Progenitor cell of endocrine pancreas (in vitro differentiated cells): ENCODE measurements at places on chromosomes 7 and 10.

DNA sequence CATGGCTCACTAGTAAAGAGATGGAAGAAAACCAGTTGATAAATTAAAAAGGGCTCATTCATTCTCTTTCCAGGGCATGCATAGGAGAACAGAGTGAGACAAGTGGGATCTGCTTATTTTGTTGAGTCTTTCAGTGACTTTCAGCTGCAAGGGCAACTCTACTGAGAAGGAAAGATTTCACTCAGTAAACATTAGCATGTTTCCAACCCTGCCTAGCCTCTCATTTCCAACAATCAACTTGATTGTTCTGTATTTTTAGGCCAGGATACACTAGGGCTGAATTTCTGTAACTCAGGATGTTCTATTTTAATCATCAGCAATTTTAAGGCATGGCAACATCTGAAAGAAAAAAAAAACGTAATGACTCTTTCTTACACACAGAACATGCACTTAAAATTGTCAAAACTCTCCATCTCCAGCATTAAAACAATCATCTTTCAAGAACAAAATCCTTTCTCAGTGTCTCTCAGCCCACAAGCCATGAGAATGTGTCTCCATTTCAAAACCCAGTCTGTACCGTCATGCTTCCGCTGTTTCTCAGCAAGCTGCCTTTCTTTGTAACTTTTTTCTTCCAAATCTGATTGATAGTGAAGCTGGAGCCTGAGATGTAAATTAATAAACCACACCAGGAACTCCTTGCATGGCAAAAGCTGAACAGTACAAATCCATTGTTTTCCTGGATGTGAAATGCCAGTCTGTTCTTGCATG, 147.2 kb upstream of the KLF14 start:
- no peak for DNase-seq

DNA sequence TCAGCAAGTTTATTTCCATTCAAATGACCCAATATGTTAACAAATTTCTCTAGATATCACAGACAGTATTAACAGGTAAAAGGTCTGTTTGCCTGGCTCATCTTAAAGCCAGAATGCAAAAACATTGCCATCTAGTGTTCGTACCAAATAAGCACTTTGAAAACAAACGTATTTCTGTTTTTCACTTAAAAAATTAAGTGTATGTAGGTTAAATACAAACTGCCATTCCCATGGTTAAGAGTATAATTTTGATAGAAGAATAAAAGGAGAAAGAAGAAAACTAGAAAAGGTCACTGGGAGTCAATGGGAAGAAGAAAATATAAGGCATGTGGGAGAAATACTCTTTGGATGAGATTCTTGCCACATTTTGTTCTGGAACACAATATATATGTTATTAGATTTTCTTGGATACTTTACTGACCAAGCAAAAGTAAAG, 51.0 kb downstream of the ORC5 start:
- DNase-seq, result no peak

- DNase-seq, result no peak
These were observed 53.3 kb downstream of the AKAP9 start for GRCh38 chr7:91993976-91994375.

DNA sequence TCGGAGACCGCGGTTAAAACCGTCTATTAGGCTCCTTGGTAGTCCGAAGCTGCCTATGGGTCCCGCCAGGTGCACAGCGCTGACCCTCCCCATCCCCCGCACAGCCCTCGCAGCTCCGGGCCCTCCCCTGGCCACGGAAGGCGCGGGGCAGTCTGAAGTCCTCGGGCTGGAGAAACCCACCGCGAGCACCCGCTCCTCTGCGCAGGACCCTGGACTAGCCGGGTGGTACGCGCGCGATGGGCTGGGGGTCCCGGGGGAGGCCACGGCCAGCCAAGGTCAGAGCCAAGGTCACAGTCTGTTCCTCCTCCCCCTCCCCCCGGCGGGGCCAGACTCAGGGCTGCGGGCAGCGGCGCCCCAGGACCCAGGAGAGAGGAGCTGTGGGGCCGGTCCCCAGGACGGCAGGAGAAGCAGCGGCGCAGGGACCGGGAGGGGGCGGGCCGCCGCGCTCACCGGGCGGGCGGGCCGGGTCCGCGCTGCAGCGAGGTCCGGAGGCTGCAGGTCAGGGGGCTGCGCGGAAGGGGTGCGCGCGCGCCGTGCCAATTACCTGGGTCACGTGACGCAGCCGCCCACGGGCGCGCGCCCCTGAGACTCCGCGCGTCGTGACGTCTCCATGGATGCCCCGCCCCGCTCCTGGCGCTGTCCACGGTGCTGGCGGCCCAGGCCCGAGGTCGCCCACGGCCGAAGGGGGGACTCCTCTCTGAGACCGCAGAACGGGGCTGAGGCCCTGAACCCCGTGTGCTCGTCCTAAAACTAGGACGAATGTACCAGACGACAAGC, at the start of gene OGDHL:
Gene OGDHL, minus strand, starts transcription at position 535 of the 777 bp plus-strand sequence. CDS start 3,731 bp downstream, outside the sequence.
- DNase-seq, result peak; percentile 88

GRCh38 chr10:98172073-98172472, 37.6 kb downstream of the R3HCC1L start:
- DNase-seq, result no peak

DNA sequence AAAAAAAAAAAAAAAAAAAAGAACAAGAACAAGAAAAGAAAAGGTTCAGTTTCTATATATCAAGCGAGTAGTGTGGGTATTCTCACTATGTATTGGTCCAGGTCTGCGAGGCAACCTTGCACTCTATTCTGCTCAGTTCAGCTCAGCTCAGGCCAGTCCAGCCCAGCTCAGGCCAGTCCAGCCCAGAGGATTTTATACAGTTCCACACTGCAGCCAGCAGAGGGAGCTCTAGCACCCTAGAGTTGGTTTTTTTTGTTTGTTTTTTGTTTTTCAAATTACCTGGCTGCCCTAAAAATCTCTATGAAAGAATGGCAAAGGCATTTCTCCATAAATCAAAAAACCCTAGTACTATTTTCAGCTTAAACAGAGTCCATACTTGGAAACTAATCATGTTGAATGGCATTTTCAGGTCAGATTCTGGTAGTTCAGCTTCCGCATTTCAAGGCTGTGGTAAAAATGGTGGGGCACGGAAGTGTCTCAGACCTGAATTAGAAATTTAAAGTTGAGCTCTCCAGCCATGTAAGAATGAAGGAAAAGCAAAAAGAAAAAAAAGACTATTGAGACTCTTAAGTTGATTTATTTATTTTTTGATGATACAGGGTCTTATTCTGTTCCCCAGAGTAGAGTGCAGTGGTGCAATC, 55.2 kb upstream of the GSDME start:
- DNase-seq, result peak; percentile 53

- no peak for DNase-seq
These were observed 224.4 kb upstream of the NFE2L3 start for GRCh38 chr7:25927626-25927978.

GRCh38 chr7:55053651-55054571, 35.1 kb downstream of the EGFR start:
- DNase-seq, result no peak

DNA sequence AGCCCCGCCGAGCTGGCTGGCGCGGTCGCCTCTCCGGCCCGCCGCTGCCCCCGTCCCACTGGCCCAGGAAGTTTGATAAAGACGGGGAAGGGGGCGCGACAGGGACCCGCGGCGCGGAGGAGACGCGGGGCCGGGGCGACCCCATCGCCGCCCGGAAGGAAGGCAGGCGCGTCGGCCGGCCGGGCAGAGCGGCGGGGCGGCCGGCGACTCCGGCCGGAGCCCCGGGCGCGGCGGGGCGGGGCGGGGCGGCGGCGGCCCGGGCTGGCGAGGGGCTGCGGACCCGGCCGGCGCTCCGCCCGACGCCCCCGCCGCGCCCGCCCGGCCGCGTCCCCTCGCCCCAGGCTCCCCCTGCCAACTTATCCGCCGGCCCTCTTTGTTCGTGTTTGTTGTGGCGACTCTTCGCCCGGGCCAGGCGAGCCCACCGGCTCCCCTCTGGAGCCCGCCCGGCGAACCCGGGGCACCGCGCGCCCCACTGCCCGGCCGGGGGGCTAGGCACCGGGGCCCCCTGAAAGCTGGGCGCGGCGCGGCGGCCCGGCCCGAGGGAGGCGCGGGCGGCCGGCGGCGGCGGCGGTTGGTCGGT, 571 bp downstream of the KDM7A start:
- DNase-seq, result peak; percentile 15

DNA sequence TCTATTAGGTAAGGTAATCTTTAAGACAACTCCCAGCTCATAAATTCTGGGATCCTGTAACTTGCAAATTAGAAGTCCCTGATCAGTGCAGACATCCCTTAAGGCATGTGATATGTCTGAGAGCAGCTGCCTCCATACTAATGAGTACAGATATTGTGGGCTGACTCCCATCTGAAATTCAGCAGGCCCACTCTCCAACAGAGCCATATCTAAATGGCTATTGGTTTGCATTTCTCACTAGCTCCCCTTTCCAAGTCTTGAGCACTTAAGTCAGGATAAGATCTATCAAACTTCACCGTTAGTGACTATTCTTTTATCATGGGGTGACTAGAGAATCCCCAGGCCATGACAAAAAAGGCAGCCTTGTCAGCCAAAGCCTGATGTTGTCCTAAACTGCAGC, 785.4 kb downstream of the IPMK start:
- no peak for DNase-seq

DNA sequence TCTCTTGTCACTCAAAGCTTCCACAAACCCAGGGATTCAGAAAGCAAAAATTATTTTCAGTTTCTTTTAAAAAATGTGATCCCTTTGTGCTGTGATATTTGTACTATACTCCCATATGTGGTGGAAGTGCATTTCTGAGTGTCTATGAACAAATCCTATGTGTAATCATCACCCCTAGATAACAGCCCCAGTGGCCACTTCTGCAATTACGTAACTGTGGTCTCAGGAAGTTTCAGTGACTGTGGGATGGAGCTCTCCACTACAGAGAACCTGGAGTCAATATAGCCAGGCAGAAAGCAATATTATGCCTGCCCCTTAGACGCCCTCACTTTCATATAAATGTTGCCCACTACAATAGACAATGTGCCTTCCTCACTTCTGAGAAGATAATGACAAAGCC, 1101.7 kb upstream of the GHITM start:
- DNase-seq, result no peak

DNA sequence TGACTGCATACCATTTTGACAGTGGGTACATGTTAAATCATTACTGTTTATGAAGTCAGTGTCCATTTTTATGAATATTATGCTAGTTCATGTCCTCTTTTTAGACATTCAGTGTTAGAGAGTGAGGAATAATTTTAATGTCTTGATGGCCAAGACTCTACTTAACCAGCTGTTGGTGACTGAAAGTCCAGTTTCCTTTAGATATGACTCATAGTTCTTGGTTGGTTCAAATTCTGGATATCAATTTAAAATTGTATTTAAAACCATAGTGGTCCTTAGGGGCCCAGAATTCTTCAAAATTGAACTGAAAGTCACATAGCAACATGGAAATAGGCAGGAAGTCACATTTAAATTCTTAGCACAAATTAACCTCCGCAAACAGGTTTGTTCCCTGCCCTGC, 196.5 kb upstream of the PRPS1L1 start:
- DNase-seq, result no peak

DNA sequence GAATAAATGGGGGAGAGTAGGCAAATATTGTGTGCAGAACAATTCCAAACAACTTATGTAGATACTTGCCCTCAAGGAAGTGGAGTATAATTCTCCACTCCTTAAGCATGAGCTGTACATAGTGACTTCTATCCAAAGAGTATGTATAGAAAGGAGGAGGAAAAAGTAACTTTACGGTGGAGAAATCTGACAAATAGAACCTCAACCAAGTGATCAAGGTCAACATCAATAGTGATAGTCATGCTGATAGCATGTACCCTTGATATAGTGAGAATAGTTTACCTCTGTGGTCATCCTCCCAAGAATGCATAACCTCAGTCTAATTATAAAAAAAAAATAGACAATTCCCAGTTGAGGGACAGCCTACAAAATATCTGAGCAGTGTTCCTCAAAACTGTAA, 89.1 kb upstream of the NANOS1 start:
- DNase-seq, result no peak

DNA sequence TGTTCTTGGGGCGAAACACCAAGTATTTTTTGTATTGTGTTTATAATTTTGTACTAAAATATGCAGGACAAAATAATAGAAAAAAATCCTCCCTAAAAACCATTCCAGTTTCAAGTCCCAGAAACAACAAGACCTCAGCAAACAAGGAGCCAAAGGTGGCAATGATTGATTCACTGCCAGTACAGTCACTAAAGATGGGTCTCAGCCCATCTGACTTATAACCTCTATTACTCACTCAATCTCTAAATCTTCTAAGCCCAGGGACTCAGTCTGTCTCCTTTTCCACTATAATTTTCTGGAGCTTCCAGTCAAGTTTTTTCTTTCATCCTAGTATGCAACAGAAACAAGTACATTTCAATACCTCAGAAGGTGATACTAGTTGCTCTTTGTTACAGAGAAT, 33.3 kb downstream of the SNX13 start:
- DNase-seq, result no peak

DNA sequence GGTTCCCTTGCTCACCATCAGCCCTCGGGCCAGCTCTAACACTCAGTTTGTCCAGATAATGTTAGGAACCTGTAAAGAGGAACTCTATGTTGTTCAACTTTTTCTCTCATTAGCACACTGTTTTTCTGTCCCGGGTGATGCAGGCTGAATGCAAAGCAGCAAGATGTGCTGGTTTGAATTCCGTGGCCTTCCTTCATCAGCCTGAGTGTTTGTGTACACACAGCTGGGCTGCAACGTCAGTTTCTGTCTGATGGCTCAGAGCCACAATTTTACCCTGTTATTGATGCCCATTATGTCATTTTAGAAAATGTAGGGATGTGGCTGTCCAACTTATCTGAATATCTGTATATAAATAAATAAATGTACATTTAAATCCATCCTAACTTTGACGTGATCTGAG, 152.0 kb downstream of the PLPP4 start:
- no peak for DNase-seq

DNA sequence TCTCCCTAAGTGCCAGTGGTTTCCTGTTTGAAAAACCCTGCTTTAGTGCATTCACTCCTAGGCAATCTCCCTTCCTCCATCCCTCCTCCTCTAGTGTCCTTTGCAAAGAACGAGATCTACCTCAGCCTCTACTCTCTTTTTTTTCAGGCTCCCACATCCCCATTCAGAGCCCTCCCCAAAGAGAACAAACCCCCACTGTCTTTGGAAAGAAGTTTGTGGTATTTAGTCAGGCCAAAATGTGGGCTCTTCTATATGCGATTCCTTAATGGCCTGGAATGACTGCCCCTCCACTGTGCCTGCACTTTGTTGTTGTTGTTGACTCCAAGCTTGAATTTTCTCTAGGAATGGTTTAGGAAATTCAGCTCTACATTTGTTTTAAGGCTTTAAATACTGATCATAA, 36.3 kb downstream of the PALS2 start:
- no peak for DNase-seq

GRCh38 chr10:86957471-86958115, at the start of gene MMRN2:
Gene MMRN2, minus strand, starts transcription at chr10:86957615. Its CDS starts 74 bp downstream, at chr10:86957541.
- DNase-seq, result no peak

DNA sequence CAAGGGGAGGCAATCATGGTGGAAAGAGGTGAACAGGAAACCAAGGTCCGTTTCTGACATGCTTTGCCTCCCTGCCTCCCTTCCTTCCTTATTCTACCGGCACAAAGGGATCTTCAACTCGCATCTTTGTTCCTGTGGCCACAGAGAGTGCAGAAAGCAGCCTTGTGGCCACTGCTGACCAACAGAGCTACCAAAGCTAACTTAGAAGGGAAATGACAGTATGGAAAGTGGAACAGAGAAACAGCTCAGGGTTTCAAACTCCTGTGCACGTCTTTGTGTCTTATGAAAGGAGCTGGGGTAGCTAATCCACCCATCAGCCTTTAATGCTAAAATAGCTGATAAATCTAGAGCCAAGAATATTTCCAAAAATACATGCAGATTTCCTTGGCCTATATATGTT, 588.0 kb downstream of the SORCS1 start:
- DNase-seq, result no peak
